ENCODE measurements at places on chromosomes 2 and 18. TPM values are rescaled to one million over a fixed set of nuclear protein-coding genes. Genes with fewer than 3 reads are reported as not detected.

Gene RSAD2
- not detected for total RNA-seq

Gene HTR2B
- total RNA-seq: not detected

Gene FOSL2
- total RNA-seq: 44.8 TPM

Gene KLHL30
- 0.61 TPM for total RNA-seq

Gene CLEC4F
- total RNA-seq: not detected
